ENCODE measurements at places on chromosomes 6 and 20.

DNA sequence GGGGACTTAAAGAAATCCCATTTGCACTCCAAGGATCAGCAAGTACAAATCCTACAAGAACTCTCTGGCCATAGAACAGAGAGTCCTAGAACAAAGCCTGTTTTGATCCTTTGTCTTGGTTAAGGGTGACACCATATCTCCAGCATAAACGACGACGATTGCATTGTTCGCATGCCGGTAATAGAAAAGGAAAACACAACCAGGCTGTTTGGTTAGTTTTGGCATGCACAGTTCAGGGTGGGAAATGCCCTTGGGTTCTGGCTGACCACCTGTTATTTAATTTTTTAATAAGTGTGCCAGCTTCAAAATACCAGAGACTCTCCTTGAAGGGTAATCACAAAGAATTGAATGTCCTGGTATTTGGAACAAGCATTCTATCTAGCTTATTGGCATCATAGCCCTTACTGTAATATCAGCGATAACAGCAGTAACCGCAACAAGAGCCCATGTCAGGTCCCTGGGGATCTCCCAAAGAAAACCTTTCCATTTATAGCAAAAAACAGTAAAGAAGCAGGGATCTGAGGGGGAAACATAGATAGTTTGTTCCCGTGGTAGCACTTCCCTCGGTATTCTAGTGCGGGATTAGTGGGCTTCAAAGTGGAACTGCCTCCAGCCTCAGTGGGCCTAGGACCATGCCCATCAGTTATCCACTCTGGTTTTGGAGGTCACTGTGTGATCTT is 77.1 kb downstream of the TMEM170B start:
- no peak for DNase-seq

- no peak for DNase-seq
These were observed 34.6 kb upstream of the MAPK13 start for GRCh38 chr6:36095497-36096391.

DNA sequence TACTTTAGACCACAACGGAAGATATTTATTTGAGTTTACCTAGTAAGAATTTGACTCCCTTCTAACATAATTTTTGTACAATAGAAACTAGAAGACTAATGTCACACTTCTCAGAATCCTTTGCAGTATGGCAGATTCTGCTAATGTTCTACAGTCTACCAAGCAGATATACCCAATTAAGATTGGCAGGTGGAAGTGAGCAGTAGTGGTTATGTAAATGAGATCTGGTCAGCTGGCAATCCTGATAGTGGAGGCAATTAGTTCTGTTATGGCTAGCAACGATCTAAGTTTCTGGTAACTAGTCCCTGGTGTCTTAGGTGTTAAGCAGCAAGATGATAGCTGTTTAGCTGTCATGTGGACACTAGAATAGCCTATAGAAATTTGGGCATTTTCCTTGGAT is 101.0 kb downstream of the CENPW start:
- no peak for DNase-seq

DNA sequence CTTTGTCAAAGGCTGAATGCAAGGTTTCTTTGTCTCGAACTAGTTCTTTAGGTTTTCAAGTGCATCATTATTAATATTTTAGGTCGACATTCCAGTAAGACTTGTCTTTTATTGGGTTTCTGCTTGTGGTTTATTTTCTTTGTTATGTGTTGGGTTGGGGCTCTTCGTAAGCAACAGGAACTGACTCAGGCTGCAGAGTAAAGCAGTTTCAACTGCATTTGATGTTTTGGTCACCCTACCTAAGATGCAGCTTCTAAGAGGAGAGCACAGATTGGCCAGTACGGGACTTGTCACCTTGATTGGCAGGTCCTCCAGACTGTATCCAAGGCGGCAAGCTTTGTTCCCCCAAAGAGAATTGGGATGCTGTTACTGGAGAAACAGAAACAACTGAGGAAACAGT is 149.5 kb upstream of the SULF2 start:
- DNase-seq = no peak

DNA sequence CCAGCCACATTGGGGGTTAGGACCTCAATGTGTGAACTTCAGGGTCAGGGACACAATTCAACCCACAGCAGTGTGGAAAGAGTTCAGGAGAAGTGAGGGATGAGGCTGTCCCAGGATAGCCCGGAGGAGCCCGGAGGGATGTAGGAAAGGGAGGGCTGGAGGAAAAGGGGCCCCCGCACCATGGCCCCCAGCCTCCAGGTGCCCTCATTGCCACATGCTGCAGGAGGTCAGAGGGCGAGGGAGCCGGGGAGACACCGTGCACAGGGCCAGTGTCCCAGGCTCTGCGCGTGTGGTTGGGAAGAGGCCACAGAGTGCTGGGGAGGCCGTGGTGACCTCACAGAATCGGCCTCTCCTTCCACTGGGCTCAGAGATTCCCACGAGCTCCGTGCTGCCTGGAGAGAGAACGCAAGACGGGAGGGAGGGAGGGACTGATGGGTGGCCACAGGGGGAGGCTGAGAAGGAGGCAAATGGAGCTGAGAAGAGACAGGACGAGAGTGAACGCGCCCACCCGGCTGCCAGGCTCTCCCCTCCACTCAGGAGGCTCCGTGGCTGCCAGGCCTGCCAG is 215.1 kb downstream of the DLL1 start:
- no peak for DNase-seq

GRCh38 chr6:124223611-124224345 is 420.1 kb downstream of the NKAIN2 start:
- no peak for DNase-seq

GRCh38 chr6:169274781-169275180 is 21.1 kb upstream of the THBS2 start:
- no peak for DNase-seq

DNA sequence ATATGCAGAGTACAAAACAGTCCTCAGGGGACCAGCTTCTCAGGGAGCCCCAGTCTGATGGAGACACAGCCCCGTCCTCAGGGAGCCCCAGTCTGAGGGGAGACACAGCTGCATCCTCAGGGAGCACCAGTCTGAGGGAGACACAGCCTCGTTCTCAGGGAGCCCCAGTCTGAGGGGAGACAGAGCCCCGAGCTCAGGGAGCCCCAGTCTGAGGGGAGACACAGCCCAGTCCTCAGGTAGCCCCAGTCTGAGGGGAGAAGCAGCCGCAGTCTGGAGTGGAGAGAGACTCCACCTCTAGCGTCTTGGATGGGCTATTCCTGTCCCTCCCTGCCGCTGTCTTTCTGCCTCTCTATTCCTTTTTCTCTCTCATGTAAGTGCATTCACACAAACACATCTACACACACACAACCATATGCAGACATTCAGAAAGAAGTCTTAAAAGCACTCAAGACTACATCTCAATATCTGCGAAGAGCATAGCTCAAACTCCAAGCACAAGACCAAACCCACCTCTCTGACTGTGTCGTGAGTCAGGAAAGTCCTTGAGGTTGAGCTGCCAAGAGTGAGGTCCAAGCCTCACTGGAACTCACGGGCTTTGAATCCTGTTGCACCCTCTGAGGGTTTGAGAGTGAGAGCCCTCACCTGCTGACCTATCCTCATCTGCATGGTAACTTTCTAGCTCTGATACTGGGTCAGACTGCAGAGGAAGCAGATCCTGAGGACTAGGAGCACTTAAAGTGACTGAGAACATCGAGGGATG is 53.1 kb upstream of the SAYSD1 start:
- DNase-seq = no peak

- DNase-seq = no peak
These were observed 496.8 kb upstream of the JAG1 start for GRCh38 chr20:11170565-11170964.

GRCh38 chr6:169019727-169020491 is 233.7 kb downstream of the THBS2 start:
- DNase-seq = no peak

DNA sequence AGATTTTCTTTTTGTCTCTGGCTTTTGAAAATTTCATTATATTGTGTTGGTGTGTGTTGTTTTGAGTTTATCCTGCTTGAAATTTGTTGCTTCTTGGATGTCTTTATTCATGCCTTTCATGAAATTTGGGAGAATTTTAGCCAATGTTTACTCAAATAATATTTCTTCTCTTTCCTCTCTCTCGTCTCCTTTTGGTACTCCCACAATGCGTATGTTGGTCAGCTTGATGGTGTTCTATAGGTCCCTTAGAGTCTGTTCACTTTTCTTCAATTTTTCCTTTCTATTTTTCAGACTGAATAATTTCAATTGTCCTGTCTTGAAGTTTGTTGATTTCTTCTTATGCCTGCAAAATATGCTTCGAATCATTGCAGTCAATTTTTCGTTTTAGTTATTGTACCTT is 39.6 kb downstream of the SCP2D1 start:
- no peak for DNase-seq

DNA sequence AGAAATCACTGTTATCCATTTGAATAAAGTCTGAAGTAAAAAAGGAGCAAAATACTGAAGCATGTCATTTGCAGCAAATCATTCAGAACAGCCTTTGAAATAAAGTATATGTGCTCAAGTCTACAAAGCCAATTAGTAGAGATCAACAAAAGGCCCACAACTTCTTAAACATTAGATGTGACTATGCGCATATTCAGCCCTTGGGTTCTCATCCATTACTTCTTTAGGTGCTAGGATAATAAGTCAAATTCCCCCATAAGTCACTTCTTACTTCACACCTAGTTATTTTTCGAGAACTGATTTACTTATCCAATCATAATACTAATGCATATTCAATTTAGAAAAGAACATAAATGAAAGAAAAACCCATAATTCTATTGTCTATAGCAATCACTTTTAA is 31.0 kb downstream of the PHIP start:
- no peak for DNase-seq

GRCh38 chr6:143727035-143727434 is 49.3 kb downstream of the PHACTR2 start:
- no peak for DNase-seq

DNA sequence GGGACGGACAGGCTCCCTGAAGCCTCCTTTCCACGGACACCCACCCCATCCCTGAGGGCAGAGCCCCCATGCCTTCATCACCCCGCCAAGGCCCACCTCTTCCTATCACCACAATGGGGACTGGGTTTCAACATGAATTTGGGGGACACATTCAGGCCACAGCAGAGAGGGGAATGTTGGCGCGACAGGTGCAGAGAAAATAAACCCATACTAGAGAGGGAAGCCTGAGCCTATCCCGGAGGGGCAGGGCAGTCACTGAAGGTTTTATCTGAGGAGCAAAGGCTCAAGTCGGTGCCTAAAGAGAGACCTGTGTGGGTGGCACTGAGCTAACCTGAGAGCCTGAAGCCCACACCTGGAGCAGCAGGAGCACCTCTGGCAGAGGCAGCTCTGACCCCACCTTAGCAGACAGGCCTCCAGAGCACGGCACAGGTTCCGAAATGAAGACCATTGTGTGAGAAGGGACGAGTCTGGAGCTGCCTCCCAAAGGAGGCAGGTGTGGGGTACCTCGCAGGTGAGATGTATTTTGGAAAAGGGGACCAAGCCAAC is 180.6 kb upstream of the PDE10A start:
- DNase-seq = no peak

GRCh38 chr6:27148404-27148795 is 99.1 kb upstream of the PRSS16 start:
- no peak for DNase-seq

DNA sequence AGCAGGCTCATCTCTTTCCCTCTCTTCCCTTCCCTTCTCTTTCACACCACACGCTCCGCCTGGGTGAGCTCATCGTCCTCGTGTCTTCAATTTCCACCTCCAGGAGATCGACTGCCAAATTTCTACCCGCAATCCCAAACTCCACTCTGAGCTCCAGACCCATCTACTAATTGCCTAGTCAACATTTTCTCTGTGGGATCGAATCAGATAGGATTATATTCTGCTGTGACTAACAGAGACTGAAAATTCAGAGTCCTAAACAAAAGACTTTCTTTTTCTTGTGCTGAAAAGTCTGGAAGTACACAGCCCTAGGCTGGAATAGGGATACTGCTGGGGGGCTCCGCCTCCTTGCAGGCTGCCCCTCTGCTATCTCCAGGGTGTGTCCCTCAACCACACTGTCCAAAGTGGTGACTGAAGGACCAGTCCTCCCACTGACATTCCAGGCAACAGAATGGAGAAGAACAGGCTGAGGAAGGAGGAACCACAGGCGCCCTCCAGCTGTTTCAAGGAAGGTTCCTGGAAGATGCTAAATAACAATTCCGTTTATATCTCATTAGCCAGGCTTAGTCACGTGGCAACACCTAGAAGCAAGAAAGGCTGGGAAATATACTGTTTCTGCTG is 5.0 kb upstream of the HSPA12B start:
- no peak for DNase-seq

DNA sequence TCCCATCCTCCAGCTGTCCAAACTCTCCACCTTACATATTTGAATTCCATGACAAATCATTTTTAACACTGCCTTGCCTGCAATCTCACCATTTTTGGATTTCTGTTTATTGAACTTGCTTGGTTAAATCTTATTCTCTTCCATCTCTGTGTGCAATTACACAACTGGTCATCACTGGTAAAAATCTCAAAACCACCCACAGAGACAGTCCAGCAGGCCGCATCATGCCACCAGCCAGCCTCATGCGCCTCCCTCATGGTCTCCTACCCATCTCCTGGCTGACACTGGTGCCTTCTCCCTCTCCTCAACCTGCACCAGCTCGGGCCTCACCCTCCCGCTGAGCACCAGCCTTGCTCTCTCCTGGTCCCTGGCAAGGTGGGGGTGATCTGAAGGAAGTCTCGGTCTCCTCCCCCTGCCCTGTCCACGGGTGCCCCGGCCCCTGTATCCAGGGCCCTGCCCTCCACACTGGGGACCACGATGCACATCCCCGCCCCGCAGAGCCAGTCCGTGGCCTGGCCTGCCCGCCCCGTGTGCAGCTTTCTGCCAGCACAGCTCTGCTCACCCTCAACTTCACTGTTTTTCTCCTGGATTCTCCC is 92.0 kb downstream of the THBS2 start:
- DNase-seq = no peak

DNA sequence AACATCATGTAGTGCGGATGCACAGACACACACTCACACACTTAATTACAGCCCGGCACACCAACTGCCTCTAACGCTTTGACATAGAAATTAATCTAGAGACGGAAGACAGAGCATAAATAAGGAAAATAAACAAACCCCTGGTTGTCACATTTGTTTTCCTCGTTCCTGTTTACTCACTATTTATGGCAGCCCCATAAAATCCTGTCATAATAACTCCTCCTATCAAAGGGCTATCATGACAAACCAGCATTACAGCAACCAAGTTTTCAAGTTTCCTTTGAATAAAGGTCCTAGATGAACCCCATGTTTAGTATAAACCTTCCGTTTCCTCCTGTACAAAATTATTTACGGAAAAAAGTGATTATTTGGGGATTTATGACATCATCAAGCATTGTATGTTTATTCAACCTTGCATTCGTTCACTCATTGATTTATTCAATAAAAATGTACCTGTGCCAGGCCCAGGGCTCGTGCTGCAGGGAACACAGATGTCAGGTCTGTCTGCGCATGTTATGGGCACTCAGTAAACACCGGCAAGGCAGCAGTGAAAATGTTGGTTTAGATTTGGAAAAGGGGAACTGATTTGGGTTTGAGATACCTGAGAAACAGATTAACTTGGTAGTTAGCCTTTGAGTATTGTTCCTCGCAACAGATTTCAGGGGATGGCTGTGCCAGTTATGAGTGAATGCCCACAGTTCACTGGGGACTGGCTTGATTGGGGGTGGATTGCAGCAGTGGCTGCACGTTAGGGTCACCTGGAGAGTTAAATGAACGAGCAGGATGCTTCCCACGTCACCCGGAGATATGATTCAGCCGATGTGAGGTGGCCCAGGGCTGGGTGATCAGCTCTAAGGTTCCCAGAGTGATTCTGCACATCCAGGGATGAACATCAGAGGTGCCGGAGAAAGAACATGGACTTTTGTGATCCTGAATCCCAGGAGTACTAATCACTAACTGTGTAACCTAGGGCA is 295.3 kb upstream of the FOXQ1 start:
- no peak for DNase-seq
